ENCODE measurements at places on chromosomes 3 and 15.

GRCh38 chr3:194112120-194113106, 23.5 kb upstream of the HES1 start:
- DNase-seq: peak; percentile 44

DNA sequence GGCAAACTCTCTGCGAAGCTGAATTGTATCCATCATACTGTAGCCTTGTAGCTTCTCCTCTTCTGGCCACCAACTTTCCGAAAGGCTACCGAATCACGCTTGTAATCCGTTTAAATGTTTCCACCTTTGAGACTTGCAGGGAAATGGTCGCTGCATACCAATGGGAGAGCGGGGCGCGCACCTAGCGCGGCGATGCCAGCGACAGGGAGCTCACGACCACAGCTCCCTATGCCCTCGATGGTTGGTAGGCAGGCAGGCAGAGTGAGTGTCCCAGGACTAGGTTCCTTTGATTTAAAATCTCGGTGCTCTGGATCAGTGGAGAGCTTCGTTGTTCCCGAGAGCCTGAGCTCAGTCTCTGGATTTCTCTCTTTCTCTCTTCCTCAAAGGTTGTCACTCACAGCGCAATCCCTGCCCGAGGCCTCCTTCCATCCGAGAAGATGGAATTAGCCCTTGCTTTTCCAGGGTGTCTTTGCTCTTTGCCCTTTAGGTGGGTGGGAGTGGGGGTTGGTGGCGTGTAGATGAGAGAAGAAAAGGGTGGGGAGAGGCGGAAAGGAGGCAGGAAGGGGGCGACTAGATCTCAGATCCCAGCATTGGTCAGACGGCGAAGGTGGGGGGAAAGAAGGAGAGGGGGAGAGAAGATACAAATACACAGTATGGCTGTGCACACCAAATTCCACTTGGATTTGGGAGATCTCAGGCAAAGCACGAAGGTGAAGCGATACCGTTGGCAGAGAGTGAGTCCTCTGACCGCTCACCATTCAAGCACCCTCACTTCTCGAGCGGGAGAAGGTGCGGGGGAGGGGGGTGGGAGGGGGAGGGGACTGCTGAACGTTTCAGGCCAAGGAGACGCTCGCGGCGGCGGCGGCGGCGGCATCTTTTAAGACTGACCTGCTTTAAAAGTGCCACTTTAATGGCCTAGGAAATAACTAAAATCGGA, at the start of gene SLITRK3:
Gene SLITRK3, minus strand, starts transcription at position 745 of the 937 bp plus-strand sequence. CDS start 5,554 bp downstream, outside the sequence.
- DNase-seq: no peak

DNA sequence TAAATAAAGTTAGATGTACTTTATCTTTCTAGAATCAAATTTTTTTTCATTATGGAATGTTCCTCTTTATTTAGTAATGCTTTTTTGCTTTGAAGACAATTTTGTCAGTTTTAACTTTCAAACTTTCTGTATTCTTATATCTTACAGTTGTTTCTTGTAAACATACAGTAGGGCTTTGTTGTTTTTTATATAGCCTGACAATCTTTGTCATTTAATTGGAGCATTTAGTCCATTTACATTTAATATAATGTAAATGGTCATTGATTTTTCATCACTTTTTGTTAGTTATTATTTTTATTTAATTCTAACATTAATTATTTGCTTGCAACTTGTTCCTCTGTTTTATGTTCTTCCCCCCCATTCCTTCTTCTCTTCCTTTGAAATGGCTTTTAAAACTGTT, 55.4 kb upstream of the RNU6-1 start:
- no peak for DNase-seq

- DNase-seq: no peak
Measured at GRCh38 chr3:170642882-170643601, 57.2 kb upstream of the SLC7A14 start.

- no peak for DNase-seq
Measured at GRCh38 chr3:35523074-35523473, 116.3 kb upstream of the ARPP21 start.

- no peak for DNase-seq
Measured at GRCh38 chr15:83978588-83978987, 257.0 kb upstream of the GOLGA6L4 start.
